Activated T-helper 1 cell treated with Interleukin-2 at 50 U/mL for 16 hours (primary cell): ENCODE measurements at places on chromosomes 5 and 9.

DNA sequence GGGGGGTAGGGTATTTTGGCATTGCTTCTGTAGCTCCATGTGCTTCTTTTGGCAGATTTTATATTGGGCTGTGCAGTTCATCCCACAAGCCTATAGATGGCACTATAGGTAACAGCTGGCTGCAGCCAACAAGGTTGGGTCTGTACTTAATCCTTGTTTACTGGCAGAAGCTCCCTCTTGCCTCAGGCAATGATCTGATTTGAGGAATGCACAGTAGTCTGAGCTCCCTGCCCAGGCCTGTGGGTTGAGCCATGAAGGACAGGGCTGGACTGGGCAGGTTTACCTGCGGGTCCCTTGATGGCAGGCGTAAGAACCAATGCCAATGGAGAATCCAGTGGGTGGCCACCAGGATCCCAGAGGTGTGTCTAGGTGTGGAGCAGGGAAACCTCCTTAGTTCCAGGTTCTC lies 11.7 kb upstream of the OR1J2 start:
- DNase-seq, result no peak

DNA sequence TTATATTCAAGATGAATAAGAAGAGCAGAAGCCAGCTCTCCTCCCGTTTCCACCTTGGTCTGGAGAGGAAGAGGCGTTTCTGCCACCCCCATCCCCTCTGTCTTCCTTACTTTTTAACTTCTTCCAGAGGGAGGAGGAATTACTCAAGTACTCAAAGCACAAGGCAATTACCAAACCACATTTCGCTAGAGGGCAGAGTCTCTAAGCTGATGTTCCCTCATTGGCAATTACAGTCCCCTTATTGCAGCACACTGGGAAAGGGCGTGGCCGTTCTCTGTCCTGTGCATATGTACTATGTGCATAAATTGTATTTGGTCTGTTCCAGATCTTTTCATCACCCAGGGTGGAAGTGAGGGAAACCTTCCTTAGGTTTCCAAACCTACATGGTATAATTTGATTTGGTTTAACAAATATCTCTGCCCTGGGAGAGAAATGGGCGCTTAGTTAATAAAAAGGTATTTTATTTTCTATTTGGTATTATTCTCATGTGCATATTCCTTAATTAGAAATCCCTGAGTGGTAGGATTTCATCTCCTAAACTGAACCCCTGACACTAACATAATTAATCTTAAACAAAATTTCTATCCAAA lies 29.8 kb upstream of the ALDOB start:
- no peak for DNase-seq

DNA sequence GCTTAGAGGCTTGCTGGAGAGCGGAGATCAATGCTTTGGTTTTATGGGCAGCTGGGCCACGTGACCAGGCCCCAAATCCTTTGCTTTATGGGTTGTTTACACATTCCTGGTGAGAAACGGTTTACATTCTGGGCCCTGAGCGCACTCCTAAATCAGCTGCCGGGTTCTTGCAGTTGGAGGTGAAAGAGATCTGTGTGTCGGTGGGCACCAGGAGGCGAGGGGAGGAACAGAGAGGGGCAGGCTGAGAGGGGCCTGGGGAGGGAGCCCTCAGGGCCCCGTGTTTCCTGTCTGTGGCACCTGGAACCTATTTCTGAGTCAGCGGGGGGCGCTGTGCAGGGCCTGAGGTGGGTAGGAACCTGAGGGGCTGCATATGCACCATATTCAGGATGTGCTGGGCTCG lies 63.5 kb upstream of the HAND1 start:
- no peak for DNase-seq

- DNase-seq, result peak; percentile 46
Measured at GRCh38 chr5:178234750-178235587, 2.4 kb upstream of the PHYKPL start.

- no peak for DNase-seq
Measured at GRCh38 chr9:116074658-116075057, 78.9 kb upstream of the PAPPA start.

DNA sequence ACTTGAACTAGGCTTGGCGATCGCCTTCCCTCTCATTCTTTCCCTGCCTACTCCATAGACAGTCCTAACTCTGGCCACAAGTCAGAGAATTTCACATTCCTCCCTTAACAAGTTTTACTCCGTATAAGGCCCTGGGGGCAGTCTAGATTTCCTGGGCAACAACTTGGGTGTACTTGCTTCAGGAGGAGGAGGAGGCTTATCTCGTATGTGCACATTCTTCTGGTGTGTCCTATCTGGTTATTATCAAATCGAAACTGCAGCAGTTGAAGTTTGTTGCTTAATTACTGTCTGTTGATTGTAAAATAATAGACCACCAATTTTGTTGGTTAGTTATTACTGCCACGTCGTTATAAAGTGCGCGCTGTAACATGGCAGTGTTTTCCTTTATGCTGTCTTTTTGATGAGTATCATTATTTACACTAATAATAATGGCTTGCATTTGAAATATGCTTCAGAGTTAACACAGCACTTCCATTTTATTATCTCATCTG lies 42.0 kb downstream of the PIP5K1B start:
- no peak for DNase-seq

- no peak for DNase-seq
Measured at GRCh38 chr9:123435471-123435870, 79.5 kb downstream of the CRB2 start.

GRCh38 chr5:124034963-124035362 lies 523.0 kb downstream of the CSNK1G3 start:
- no peak for DNase-seq

DNA sequence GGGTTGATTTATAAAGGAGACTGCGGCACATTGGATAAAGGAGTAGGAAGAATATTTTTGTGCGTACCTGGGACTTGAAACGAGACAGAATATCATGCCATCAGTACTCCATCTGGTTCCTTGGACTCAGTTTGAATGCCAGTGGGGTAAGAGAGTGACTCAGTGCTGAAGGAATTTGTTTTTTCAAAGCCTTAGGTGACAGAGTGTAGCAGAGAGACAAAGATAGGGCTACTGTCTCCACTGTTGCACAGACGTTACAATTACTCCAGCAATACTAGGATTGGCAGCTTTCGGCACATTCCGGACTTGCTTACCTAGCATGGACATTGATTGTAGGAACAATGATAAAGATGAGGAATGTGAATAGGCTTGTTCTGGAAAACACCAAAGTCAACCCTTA lies 250.7 kb downstream of the KCTD16 start:
- no peak for DNase-seq

GRCh38 chr5:4158750-4159447 lies 563.3 kb downstream of the IRX1 start:
- DNase-seq, result no peak

DNA sequence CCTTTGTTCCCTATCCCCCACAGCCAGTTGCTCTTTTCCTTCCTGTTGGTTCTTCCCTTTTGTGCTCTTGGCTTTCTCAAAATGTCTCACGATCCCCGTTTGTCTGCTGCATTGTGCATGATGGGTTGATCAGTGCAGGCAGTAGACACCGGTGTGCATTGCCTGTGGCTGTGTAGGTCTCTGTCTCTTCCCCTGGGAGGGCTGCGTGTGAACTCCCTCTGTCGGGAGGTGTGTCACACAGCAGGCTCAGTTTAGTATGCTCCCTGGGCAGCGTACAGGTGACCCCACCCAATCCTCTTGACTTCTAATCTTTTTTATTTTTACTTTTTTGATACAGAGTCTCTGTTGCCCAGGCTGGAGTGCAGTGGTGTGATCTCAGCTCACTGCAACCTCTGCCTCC lies 265.3 kb downstream of the FSTL4 start:
- DNase-seq, result no peak

- DNase-seq, result no peak
Measured at GRCh38 chr5:58998544-58998943, 415.7 kb downstream of the RAB3C start.

DNA sequence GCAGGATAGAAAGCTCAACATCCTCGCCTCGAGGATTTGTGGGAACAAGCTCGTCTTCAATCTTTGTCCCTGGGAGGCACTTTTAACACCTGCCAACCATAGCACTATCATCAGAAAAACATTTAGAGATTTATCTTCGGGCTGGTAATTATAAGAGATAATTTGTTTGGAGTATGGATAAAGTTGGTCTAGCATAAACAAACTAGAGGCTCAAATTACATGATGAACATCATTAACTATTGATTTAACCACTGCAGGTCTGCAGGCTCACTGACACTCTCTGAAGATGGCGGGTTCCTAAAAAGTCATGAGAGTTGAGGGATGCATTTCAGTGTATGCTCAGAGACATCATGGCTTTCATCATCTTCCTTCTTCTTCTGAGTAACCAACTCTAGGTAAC lies 25.8 kb upstream of the PCA3 start:
- no peak for DNase-seq

GRCh38 chr9:2459756-2460155 lies 161.8 kb upstream of the VLDLR start:
- DNase-seq, result no peak

DNA sequence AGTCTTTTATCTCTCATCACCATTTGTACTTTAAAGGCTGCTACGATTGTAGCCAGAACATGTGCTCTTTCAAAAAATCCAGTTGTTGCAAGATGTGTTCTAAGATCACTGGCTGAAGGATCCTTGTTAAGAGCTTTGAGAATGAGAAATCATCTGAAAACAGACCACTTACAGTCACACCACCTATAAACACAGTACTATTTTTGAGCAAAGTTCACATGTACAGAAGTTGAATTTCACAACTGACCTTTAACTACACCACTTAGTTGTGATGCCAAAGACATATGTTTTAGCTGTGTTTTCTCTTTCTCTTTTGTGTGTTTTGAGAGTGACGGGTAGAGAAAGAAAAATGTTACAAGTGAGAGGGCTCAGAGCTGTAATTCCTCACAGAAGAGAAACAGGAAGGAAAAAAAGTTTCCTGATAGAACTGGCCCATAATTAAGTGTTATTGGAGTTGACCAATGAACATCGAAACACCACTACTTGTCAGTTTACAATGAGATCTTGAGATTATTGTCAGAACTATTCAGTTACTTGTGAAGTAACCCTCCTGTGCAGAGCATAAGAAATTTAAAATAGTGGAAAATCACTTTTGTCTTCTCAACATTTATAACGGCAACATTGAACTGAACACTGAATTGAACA lies 245.4 kb downstream of the MLLT3 start:
- no peak for DNase-seq

GRCh38 chr9:127494304-127494702 lies 43.0 kb downstream of the LRSAM1 start:
- DNase-seq, result no peak

DNA sequence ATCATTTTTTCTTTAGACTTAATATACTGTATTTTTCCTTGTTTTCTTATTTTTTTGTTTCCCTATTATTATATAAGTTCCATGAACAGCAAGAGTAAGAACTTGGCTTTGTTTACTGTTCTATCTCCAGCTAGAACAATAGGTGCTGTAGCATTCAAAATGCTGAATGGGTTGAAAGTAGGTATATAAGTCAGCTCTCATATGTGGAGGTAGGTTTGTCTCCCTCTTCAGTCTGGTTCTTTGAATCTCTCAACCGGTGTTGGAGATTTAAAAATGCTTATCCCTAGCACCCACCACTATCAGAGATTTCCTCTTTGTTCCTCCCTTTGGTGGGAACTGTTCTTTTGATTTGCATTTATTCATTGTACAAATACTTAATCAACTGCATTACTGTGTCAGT lies 87.5 kb upstream of the FSD1L start:
- DNase-seq, result no peak
